Cardiac muscle cell (in vitro differentiated cells and primary cell): ENCODE measurements at places on chromosomes 2 and 18. TPM values are rescaled to one million over a fixed set of nuclear protein-coding genes. Genes with fewer than 3 reads are reported as not detected.

Gene OR6B2
- total RNA-seq: not detected in 2 replicates

Gene NGEF
- total RNA-seq: 2.1 and 2.9 TPM in 2 replicates

Gene CHRNG
- total RNA-seq: 0.04 TPM in 1 of 2 replicates, not detected in the other

Gene SLC5A7
- total RNA-seq: 0.04 and 0.06 TPM in 2 replicates

Gene KIAA2012
- total RNA-seq: 0.21 TPM in 1 of 2 replicates, not detected in the other

Gene TNFAIP6
- total RNA-seq: not detected in 2 replicates

Gene TMEM150A
- 14.2 and 18.9 TPM in 2 replicates for total RNA-seq

Gene SCN3A
- 0.04 and 0.06 TPM in 2 replicates for total RNA-seq

Gene MC5R
- not detected in 2 replicates for total RNA-seq

Gene CLEC4F
- total RNA-seq: not detected in 2 replicates

Gene ZNF513
- 29.7 and 31.7 TPM in 2 replicates for total RNA-seq

Gene EEF1B2
- total RNA-seq: 390 and 474 TPM in 2 replicates

Gene C2orf92
- total RNA-seq: 2.4 and 6.7 TPM in 2 replicates

Gene GPR39
- 7.3 and 10.9 TPM in 2 replicates for total RNA-seq

Gene DAW1
- total RNA-seq: 0.46 and 0.57 TPM in 2 replicates

Gene GKN1
- total RNA-seq: not detected in 2 replicates

Gene TMEM127
- total RNA-seq: 55.8 and 59.1 TPM in 2 replicates

Gene RAD51AP2
- total RNA-seq: 0.04 and 0.12 TPM in 2 replicates

Gene LRRTM4
- 12.6 and 15.4 TPM in 2 replicates for total RNA-seq

Gene NT5DC4
- not detected in 2 replicates for total RNA-seq

Gene RTP5
- total RNA-seq: not detected in 2 replicates

Gene CCDC142
- 18.1 and 33.5 TPM in 2 replicates for total RNA-seq

Gene TMEFF2
- 0.15 and 0.28 TPM in 2 replicates for total RNA-seq

Gene WDR7
- total RNA-seq: 9.2 and 9.8 TPM in 2 replicates

Gene MROH2A
- 0.12 TPM in 1 of 2 replicates, not detected in the other for total RNA-seq

Gene HK2
- total RNA-seq: 109 and 127 TPM in 2 replicates

Gene RTTN
- 15.3 and 21.7 TPM in 2 replicates for total RNA-seq

Gene ZNG1B
- 48.0 and 61.1 TPM in 2 replicates for total RNA-seq

Gene VAMP5
- total RNA-seq: 6.7 and 7.7 TPM in 2 replicates

Gene NEB
- total RNA-seq: 1.2 and 2.4 TPM in 2 replicates

Gene MBP
- total RNA-seq: 0.04 and 0.42 TPM in 2 replicates

Gene ZNF804A
- 0.25 TPM in 1 of 2 replicates, not detected in the other for total RNA-seq

Gene BMPR2
- 15.0 and 24.9 TPM in 2 replicates for total RNA-seq

Gene SPC25
- 3.3 and 10.1 TPM in 2 replicates for total RNA-seq

Gene CRYGC
- not detected in 2 replicates for total RNA-seq

Gene PPIL3
- 64.8 and 82.6 TPM in 2 replicates for total RNA-seq

Gene CD207
- not detected in 2 replicates for total RNA-seq

Gene FIGN
- total RNA-seq: 23.1 and 51.0 TPM in 2 replicates

Gene IL1R2
- not detected in 2 replicates for total RNA-seq

Gene COPS9
- total RNA-seq: 111 and 159 TPM in 2 replicates

Gene ZNF385B
- 2.7 and 3.0 TPM in 2 replicates for total RNA-seq

Gene RNU2-63P
- total RNA-seq: not detected in 2 replicates

Gene CCDC195
- total RNA-seq: not detected in 2 replicates
